Adipocyte (in vitro differentiated cells): ENCODE measurements at places on chromosomes 4 and X.

DNA sequence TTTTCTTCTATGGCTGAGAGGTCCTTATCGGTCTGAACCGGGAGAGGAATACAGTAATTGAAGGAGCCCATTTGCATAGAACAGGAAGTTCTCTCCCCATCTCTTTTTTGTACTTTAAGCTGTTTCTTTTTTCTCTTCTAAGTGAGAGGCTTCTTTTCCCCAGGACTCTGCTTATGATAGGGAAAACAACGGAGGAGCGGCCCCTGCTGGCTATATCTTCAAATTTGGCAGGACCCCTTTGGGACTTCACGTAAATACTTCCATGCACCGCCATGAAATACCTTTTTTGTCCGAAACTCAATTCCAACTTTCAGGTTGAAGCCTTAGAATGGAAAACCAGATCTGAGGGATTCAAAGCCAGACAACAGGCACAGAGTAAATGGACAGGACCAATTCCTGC is 1153.0 kb upstream of the INTU start:
- peak; percentile 3 for DNase-seq

GRCh38 chrX:11954176-11954575 is 184.1 kb upstream of the FRMPD4 start:
- DNase-seq: no peak

GRCh38 chr4:106444557-106444956 is 76.0 kb upstream of the GIMD1 start:
- peak; percentile 27 for DNase-seq

GRCh38 chr4:70783096-70783495 is 56.6 kb downstream of the GRSF1 start:
- DNase-seq: no peak
